ENCODE measurements at places on chromosomes 7 and 10. TPM values are rescaled to one million over a fixed set of nuclear protein-coding genes. Genes with fewer than 3 reads are reported as not detected.

- DNase-seq, result no peak
Measured at GRCh38 chr7:155293721-155294510, 3.8 kb upstream of the INSIG1 start.

The ST8SIA6 gene
- 1.7 TPM for polyA plus RNA-seq

- DNase-seq, result no peak
Measured at GRCh38 chr10:114638821-114639625, 19.1 kb downstream of the ABLIM1 start.

- DNase-seq, result no peak
Measured at GRCh38 chr10:124353896-124354295, 64.8 kb downstream of the OAT start.

The ZNF277 gene
- 42.6 TPM for polyA plus RNA-seq

The SORCS1 gene
- polyA plus RNA-seq, result 18.3 TPM

The TMEM196 gene
- not detected for polyA plus RNA-seq

- DNase-seq, result no peak
Measured at GRCh38 chr7:29957521-29958310, 31.9 kb downstream of the SCRN1 start.

The OR2A7 gene
- polyA plus RNA-seq, result 9.4 TPM

All from left kidney (tissue), 8 donors.